ENCODE measurements at places on chromosomes 1 and 21. TPM values are rescaled to one million over a fixed set of nuclear protein-coding genes. Genes with fewer than 3 reads are reported as not detected.

DNA sequence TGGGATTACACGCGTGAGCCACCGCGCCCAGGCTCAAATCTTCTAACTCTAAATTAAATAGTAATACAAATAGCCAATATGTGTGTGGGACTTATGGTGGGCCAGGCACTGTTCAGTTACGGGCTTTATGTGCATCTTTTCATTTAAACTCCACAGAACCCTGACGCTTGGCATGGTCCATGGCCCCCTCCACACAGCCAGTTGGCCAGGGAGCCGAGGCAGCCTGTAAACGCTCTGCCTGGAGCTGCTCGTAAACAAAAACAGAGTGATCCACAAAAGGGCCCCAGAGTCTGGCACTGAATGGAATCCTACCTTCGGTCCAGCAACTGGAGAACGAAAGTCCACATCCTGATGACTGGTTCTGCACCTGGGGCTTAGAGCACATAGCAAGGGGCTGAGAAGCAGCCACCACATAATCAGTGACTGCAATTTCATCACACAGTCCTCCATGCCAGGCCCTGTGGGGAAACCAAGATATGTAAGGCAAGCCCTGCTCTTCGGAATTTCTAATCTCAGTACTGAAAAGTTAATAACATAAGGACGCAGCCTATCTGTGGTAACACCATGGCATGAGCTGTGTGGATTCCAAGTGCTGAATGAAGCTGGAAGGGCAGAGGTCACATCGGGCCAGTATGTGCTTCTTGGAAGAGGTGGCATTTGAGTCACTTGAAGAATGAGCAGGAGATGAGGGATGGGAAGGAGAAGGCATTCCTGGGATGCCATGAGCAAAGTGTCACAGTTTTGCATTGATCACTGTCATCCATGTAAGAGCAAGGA is 13.5 kb upstream of the ADAMTSL4 start:
- no peaks in the 10 kb centered on the region for H3K36me3 ChIP-seq
- no peaks in the 10 kb centered on the region for H3K27me3 ChIP-seq
- no peak overlapping the region for H3K27ac ChIP-seq
- DNase-seq, result no peak
- H3K4me3 ChIP-seq, result no peak overlapping the region

The OPRD1 gene
- total RNA-seq, result not detected

DNA sequence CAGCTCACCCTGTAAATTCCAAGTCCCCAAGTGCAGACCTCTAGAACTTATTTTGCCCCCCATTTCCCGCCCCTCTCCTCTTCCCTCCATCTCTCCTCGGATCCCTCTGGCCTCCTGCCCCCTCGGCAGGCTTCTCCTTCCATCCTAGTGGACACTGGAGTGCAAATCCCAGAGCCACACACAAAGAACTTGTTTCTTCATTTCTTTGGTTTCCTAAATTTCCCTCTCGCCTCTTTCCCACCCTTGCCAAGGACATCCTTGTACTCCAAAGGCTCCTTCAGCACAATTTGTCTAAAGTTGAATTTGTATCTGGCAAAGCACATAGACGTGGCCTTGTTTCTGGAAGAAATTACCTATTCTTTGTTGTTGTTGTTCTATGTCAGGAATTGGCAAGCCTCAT is 17.5 kb downstream of the UMODL1 start:
- peaks cover 4% of the 10 kb centered on the region for H3K4me1 ChIP-seq
- no peaks in the 10 kb centered on the region for H3K36me3 ChIP-seq
- no peak overlapping the region for H3K4me3 ChIP-seq

The IL19 gene
- not detected for total RNA-seq

GRCh38 chr1:208231881-208232661 is 12.1 kb downstream of the PLXNA2 start:
- H3K36me3 ChIP-seq, result no peaks in the 10 kb centered on the region
- H3K27me3 ChIP-seq, result peaks cover 6% of the 10 kb centered on the region
- no peak overlapping the region for H3K4me3 ChIP-seq
- peaks cover 17% of the 10 kb centered on the region for H3K4me1 ChIP-seq
- no peak for DNase-seq
